ENCODE measurements at places on chromosomes 3 and 15.

- no peak for DNase-seq
Measured at GRCh38 chr15:82944821-82945220, 7.7 kb downstream of the HOMER2 start.

GRCh38 chr3:14598143-14598569 is 53.4 kb upstream of the CCDC174 start:
- DNase-seq, result no peak

DNA sequence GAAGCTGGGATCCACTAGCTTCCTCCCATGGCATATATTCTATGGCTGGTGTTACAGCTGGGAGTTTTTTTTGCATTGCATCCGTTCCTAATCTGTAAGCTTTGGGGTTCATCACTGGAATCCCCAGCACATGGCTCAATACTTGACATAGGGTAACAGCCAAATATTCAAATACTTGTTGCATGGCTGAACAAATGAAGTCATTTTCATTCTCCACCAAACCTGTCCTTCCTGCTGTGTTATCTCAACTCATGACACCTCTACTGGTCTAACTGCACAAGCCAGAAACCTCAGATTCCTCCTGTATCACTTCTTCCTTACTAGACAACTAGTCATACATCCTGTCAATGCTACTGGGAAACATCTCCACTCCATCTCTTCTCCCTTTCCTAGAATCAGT is 43.4 kb downstream of the ST3GAL6 start:
- no peak for DNase-seq

- DNase-seq, result no peak
Measured at GRCh38 chr3:128709038-128709437, 16.9 kb upstream of the RAB7A start.

DNA sequence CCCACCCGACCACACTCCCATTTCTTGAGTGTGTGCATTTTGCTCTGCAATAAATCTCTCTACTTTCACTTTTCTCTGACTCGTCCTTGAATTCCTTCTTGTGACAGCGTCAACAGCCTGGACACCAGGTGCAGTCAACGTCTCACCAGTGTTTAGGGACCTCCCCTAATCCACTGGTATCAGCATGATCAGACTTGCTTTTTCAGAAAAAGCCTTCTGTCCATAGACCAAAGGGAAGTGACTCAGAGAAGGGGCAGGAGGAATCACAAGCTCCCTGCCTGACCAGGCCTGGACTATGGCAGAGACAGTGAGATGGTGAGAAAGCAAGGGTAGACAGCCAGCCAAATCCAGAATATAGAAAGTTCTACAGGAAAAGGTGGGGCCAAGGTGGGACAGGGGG is 15.5 kb downstream of the CCR5 start:
- no peak for DNase-seq

DNA sequence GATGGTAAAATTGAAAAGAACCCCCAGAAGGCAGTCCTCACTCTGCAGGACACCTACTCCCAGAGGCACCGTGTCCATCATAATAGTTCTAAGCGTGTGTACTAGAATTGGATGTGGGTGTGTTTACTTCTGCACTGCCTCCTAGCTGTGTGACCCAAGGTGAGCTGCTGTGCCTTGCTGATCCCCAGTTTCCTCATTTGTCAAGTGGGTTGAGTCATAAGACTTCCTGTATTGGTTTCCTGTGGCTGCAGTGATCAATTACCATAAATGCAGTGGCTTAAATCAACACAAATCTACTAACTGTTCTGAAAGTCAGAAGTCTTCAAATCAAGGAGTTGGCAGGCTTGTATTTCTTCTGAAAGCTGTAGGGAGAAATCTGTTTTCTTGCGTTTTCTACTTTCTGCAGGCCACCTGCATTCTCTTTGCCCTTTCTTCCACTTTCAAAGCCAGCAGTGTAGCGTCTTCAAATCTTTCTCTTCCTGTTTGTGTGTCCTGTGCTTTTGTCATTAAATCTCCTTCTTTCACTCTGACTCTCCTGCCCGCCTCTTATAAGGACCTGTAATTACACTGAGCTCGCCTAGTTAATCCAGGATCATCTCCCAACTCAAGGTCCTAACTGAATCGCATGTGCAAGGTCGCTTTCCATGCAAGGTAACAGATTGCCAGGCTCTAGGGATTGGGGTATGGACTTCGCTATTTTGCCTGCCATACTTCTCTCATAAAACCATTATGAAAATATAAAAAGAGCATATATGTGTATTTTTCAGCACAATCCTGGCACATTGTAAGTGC is 59.0 kb downstream of the RORA start:
- no peak for DNase-seq

DNA sequence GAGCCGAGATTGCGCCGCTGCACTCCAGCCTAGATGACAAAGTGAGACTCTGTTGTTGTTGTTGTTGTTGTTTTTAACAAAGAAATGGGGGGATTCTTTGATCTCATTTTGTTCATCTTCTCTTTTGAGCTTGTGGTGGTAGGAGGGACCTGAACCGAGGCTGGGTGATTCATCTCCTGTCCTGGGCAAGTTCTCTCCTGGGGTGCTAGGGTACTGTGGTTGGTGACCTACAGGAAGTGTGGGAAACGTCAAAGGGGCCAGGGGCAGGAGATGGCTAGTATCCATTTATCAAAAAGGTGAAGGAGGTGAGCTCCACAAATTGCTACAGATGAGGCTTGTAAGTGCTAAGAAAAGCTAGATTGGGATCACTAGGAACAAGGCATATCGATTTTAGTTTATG is 14.3 kb downstream of the PPCDC start:
- DNase-seq, result no peak

GRCh38 chr3:185878920-185879319 is 54.1 kb upstream of the IGF2BP2 start:
- DNase-seq, result no peak

- no peak for DNase-seq
Measured at GRCh38 chr3:149990423-149990948, 19.8 kb upstream of the PFN2 start.

DNA sequence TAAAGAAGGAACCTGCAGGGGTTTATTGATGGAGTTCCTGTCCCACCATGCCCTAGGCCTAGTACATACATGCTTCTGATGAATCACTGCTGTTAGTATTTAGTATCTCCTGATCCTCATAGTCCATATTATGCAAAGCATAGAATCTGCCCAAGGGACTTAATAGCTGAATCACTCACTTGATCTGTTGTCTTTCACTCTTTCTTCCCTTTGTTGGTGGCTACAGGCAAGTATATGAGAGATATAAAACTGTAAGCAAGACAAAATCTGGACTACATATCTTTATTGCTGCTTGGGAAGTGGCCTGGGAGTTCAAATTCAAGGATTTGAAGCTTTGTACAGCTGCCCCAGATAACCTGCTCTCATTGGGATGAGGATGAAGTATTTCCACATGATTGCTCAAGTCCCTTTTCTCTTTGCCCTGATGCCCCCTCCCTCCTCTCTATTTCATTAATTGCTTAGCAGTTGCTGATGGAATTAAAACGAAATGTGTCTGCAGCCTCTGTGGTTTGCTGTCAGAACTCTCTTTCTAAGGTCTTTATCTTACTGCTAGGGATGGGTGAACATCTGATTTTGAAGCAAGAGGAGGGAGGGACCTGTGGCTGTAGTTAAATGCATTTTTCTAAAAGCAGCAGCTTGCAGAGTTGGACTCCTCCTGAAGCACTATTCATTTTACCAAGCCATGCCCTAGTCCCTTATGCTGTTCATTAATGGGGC is 114.1 kb downstream of the ZNF609 start:
- no peak for DNase-seq

DNA sequence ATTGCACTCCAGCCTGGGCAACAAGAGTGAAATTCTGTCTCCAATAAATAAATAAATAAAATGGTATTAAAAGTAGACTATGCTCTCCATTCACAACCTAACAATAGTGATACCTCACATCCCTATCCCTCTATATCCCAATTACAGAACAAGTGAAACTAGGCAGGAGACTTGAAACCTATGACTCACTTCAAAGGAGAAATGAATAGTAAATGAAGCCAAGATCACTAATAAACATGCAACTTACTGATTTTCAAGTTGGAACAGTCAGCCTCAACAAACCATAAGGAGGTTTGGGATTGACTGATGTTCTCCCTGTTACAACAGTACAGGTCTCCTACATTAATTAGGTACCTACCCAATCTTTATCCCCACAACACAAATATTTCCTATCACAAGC is 103.4 kb downstream of the GSK3B start:
- no peak for DNase-seq

- DNase-seq, result no peak
Measured at GRCh38 chr3:60603860-60604259, 647.4 kb downstream of the FHIT start.

DNA sequence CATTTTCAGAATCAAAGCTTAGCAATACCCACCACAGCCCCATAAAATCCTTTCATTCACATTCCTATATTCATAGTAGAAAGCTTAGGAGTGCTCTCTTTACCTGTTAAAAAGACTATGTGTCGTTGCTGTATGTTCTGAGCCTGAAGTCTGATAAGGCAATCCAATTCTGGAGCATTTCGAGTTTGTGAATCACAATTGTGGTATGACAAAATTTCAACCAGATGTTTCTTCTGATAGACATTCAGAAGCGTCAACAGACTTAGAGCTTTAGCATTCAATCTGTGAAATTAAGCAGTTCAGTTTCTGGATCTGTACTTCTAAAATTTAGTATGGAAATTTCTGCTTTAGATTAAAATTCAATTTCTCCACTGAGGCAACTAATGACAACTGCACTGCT is 58.3 kb downstream of the TASOR start:
- DNase-seq, result peak; percentile 28

DNA sequence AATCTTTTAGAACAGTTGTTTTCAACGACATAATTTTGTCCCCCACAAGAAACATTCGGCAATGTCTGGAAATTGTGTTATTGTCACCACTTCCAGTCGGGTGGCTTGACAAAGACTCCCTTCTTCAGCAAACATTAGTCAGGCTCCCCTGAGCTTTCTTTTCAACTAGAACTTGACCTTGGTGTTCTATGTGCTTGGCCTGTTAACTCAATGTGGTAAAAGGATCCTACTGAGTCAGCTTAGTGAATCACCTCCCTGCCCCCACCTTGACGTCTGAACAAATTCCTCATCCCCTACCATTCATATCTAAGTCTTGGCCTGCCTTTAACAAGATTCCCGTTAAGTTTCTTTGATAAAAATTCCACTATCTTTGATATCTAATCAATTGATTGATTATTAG is 465.0 kb upstream of the ROBO1 start:
- DNase-seq, result no peak

DNA sequence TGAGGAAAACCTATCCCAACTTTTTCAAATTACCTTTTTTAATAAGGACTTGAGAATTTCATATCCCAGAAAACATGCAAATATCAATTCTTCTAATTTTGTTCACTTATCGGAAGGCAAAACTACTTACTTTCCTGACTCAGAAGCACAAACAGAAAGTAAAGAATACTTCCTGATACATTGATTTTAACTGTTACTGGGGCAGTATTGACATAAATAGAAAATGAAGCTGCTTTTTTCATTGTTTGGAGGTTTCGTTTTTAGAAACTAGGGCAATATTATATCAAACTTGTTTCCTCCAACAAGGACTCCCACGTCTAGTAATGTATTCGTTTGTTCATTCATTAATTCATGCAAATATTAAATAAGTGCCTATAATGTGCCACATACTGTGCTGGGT is 19.1 kb downstream of the PAQR9 start:
- DNase-seq, result no peak

DNA sequence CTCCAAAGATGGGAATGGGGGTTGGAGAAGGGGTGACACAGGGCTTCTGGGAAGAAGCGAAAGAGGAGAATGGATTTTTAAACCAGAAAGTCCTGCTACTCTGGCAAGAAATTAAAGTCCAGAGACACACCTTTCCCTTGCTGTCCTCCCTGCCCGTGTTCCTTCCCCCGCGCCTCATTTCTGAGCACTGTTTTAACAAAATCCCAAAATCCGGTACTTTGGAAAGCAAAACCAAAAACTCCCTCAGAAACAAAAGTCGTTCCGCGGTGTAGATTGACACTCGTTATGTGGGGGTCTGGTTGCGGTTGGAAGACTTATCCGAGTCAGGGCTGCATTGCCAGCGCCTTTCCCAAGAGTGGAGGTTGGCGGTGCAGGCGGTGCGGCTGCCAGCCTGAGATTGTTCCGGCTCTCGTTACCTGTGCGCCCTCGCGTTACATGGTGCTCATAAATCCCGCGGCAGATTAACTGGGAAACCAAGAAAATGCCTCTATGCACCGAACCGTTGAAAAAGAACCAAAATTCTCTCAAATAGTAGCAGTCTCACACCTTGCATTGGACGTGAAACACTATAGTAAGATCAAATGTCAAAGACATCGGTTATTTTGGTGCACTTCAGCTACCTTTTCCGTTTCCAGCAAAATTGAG is 217.7 kb downstream of the MEIS2 start:
- DNase-seq, result no peak

DNA sequence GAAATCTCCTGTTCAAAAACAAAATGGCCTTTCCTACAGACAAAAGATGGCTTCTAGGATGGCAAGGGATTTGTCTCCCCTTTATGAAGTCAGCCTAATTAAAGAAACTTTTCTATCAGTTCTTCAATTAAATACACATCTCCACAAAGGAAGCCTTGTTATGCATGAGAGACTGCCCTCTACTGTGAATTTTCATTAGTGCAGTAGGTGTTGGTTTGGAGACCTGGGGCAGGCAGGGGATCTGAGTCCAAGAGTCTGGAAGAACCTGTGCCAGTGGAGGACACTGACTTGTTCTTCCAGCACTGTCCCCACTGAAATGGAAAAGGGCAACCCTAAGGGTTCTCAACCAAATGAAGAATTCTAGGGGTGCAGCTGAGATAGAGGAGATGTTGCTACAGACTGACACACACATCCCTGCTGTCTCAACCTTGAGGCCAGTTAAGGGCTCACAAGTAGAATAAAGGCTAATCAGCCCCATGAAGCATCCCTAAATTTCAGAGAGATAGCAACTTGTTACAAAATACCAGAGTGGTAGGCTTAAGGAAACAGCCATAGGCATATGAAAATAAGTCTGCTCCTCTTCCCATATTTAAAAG is 174.0 kb upstream of the PRICKLE2 start:
- no peak for DNase-seq

GRCh38 chr15:100712226-100712625 is 109.8 kb downstream of the ASB7 start:
- DNase-seq, result no peak

DNA sequence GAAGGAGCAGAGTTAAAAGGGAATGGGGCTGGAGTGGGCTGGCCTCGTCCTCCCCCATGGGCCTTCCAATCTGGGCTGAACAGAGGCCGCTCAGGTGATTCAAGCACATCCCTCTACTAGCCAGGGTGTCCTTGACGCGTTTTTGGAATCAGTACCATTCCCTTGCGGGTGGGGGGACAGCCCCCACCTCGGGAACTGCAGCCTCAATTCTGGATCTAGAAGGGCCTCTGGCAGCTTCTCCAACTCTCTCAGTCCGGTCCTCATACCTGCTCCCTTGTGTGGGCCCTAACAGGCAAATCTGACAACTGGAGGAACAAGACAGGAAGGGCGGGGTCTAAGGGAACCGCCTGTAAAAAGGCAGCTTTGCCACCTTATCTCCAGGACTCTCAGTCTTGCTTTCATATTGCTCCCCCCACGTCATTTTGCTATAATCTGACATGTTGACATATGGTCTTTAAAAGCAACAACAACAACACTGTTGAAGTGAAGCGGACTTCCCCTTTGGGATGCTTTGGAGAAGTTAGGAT is 802 bp upstream of the CHRNB4 start:
- no peak for DNase-seq

GRCh38 chr15:100256970-100257650 is 84.7 kb downstream of the ADAMTS17 start:
- no peak for DNase-seq

Measured in AG09309 (cell line).